Liver (tissue), 10 donors: ENCODE measurements at places on chromosomes 1 and 21.

- no peak for DNase-seq
Measured at GRCh38 chr1:242524571-242525359, at the start of gene PLD5. TSS of gene PLD5 (minus strand) at chr1:242524697.

- DNase-seq = peak; percentile 55
Measured at GRCh38 chr1:147225193-147225730, at the start of gene FMO5. TSS of gene FMO5 (minus strand) at chr1:147225339. CDS start at chr1:147225029, 310 bp downstream.

- no peak for DNase-seq
Measured at GRCh38 chr1:243261390-243261789, 5.5 kb downstream of the SDCCAG8 start.

GRCh38 chr1:201127755-201128455 is 921 bp upstream of the ASCL5 start:
- no peak for DNase-seq

GRCh38 chr1:155892796-155893195 is 18.4 kb downstream of the RIT1 start:
- DNase-seq = no peak

DNA sequence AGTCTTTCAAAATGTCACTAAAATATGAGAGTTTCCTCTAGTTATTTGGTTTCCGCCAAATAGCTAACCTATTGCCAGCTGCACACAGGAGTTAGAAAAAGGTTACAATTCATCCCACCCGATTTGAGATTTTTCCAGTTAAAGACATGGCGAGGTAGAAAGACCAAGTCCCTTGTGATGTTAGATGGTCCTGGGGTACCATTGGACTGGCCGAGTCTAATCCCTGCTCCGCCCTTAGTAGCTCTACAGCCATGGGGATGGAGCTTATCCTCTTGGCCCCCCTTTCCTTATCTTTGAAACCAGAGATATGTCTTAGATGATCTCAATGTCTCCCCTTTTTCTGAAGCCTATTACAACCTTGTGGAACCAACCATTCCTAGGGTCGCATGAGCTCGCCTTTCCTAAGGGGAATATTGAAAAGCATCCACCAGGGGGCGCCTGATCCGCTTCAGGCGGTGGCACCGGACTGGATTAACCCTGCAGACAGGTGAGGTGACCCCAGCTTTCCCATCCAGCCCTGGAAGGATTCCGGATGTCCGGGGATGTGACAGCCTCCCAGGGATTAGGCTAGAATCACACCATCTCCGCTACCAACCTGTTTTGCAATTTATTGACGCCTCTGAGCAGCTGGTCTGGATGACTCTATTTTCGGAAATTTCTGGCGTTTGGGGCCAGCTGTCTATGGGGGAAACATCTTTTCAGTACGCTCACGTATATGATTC is 68.3 kb upstream of the SIM2 start:
- DNase-seq = peak; percentile 77

GRCh38 chr1:6245869-6246496 is 2.0 kb downstream of the HES3 start:
- DNase-seq = peak; percentile 69

GRCh38 chr1:30420519-30421050 is 302.8 kb downstream of the MATN1 start:
- peak; percentile 23 for DNase-seq
